ENCODE measurements at places on chromosomes 6 and 20. TPM values are rescaled to one million over a fixed set of nuclear protein-coding genes. Genes with fewer than 3 reads are reported as not detected.
A peak's percentile ranks its signal among the peaks of the same experiment; 100 is the strongest.

DNA sequence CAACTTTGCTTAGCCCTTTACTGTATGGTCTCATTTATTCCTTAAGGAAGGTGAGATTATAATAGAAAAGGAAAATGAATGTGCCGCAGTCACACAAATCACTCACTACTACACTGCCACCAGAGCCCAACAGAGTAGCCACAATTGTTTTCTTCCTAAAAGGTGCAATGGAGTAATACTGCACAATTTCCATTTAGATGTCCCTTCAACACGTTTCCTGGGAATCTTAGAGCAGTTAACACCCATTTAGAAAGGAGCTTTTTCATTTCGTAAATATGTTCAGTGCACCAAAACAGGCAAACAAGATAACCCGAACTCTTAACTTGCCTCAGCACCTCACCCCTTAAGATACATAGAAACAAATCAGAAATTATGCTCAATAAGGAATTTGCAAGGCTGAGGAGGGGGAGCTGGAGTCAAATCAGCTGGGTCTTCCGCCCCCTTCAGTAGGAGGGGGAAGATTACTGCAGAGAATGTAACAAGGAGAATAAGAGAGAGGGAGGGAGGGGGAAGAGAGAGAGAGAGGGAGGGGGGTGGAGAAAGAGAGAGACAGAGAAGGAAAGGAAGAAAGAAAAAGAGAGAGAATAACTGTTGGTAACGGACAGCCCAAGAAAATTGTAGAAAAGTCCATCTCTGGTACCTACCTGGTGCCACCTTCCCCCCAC lies 155.5 kb downstream of the BCAS1 start:
- H3K4me3 ChIP-seq, result peak overlapping the region; percentile 69
- peaks cover 26% of the 10 kb centered on the region for H3K4me1 ChIP-seq
- no peaks in the 10 kb centered on the region for H3K36me3 ChIP-seq
- DNase-seq, result no peak
- no peaks in the 10 kb centered on the region for H3K27me3 ChIP-seq

- H3K36me3 ChIP-seq, result no peaks in the 10 kb centered on the region
- DNase-seq, result no peak
- peaks cover 8% of the 10 kb centered on the region for H3K4me1 ChIP-seq
- H3K4me3 ChIP-seq, result no peak overlapping the region
- H3K27ac ChIP-seq, result no peak overlapping the region
Measured at GRCh38 chr6:111680015-111680712, 74.5 kb upstream of the TRAF3IP2 start.

Gene PRKN
- total RNA-seq, result 5.6 TPM

Gene HLA-DOA
- not detected for total RNA-seq

GRCh38 chr6:142374091-142374770 lies 72.4 kb downstream of the ADGRG6 start:
- no peak for DNase-seq
- peak overlapping the region; percentile 49 for H3K27ac ChIP-seq
- H3K4me1 ChIP-seq, result peaks cover 13% of the 10 kb centered on the region
- H3K27me3 ChIP-seq, result no peaks in the 10 kb centered on the region

GRCh38 chr20:11247046-11248010 lies 573.5 kb upstream of the JAG1 start:
- H3K27me3 ChIP-seq, result peaks cover 2% of the 10 kb centered on the region
- DNase-seq, result no peak
- H3K36me3 ChIP-seq, result no peaks in the 10 kb centered on the region
- H3K4me1 ChIP-seq, result no peaks in the 10 kb centered on the region
- no peak overlapping the region for H3K4me3 ChIP-seq

Gene OTOR
- total RNA-seq, result not detected

DNA sequence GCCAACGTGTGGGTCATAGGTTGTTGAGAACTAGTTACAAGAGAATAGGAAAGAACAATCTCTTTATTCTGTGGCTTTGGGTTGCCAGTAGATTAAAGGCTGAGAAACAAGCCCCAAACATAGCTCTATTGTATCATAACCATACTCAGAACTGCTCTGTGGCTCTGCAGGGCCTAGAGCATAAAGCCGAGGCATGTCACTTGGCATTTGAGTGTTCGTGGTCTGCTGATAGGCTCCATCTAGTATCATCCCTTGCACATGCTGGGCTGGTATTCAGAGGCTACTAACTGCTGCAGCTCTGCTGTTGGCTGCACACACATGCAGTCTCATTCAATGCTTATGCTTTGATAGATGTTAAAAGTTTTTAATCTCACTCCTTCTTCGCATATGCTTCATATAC lies 157.9 kb downstream of the OGFRL1 start:
- H3K36me3 ChIP-seq, result no peaks in the 10 kb centered on the region
- no peaks in the 10 kb centered on the region for H3K4me1 ChIP-seq
- DNase-seq, result no peak
- H3K27ac ChIP-seq, result no peak overlapping the region
- no peak overlapping the region for H3K4me3 ChIP-seq

Gene APOM
- 1.0 TPM for total RNA-seq

DNA sequence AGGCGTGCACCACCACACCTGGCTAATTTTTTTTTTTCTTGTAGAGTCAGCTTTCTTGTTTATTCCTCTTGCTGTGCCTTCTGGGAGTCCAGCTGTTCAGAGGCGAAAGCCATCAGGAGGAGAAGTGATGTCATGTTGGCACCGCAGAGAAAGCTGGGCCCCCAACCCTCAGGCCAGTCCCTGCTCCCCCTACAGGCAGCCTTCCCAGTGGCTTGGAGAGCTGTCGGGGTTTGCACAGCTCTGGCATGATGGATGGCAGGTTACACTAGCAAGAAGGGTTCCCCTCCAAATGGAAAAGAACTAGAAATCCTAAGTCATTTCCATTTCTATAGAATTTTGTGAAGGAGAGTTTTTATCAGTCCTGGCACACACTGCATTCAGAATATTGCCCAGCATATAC lies 72.6 kb downstream of the C6orf52 start:
- DNase-seq, result no peak
- H3K4me3 ChIP-seq, result no peak overlapping the region
- H3K36me3 ChIP-seq, result no peaks in the 10 kb centered on the region
- no peak overlapping the region for H3K27ac ChIP-seq
- H3K27me3 ChIP-seq, result no peaks in the 10 kb centered on the region

DNA sequence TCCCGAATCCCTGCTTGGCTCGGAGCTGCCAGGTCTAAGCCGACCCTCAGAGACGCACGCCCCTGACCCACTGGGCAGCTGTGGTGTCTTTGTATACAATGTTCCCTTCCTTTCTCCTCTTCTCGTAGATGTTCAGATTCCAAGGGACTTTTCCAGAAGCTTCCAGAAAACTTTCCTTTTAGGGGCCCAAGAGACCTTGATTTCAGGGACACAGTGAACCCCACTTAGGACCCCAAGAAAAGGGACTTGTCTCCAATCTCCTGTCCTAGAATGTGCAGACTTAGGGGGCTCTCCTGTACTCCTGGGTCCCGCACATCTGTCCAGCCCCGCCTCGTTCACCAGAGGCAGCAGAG lies 103.5 kb downstream of the EDN3 start:
- H3K4me1 ChIP-seq, result no peaks in the 10 kb centered on the region
- H3K27ac ChIP-seq, result no peak overlapping the region

Gene ULBP3
- 6.2 TPM for total RNA-seq

DNA sequence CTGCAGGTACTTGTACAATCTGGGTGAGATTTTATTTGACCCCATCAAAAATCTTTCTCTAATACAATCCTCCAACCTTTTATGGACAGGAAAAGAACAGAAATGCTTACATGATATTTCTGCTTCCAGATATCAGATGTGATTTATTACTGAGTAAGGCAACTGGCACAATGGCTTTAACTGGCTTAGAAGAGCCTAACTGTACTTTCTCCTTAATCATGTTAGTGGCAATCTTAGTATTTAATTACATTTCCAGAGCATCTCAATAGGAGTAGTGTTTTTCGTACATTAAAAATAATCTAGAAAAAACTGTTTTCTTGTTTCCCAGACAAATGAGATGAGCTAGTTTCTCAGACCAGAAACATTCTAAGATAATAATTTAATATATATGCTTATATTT lies 251.6 kb downstream of the KCNQ5 start:
- no peak overlapping the region for H3K27ac ChIP-seq
- no peak overlapping the region for H3K4me3 ChIP-seq
- no peaks in the 10 kb centered on the region for H3K27me3 ChIP-seq
- no peaks in the 10 kb centered on the region for H3K36me3 ChIP-seq
- no peaks in the 10 kb centered on the region for H3K4me1 ChIP-seq
- no peak for DNase-seq

GRCh38 chr6:52106994-52107393 lies 19.6 kb upstream of the PKHD1 start:
- no peak overlapping the region for H3K4me3 ChIP-seq
- no peaks in the 10 kb centered on the region for H3K4me1 ChIP-seq
- no peak for DNase-seq
- no peaks in the 10 kb centered on the region for H3K27me3 ChIP-seq
- H3K36me3 ChIP-seq, result no peaks in the 10 kb centered on the region

GRCh38 chr20:10928841-10929421 lies 255.1 kb upstream of the JAG1 start:
- H3K27me3 ChIP-seq, result no peaks in the 10 kb centered on the region
- H3K36me3 ChIP-seq, result no peaks in the 10 kb centered on the region
- no peak overlapping the region for H3K27ac ChIP-seq
- peaks cover 12% of the 10 kb centered on the region for H3K4me1 ChIP-seq
- H3K4me3 ChIP-seq, result no peak overlapping the region

DNA sequence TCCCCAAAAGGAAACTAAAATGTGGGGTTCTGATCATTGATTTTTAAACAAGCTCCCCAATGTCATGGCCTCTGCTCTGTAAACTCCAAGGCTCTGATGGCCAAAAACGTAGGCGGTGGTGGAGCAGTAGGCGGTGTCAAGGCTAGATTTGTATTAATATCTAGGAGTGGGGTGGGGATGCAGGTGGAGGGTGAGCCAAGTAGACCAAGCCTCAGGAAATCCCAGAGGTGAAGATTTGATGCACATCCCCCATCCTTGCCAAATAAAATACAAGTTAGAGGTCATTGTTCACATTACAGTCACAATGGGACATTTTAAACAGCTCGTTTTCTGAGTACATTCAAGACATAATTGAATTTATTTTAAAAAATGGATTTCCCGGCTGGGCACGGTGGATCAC lies 30.9 kb upstream of the TBC1D7 start:
- H3K36me3 ChIP-seq, result no peaks in the 10 kb centered on the region
- no peak overlapping the region for H3K27ac ChIP-seq
- no peaks in the 10 kb centered on the region for H3K27me3 ChIP-seq
- peaks cover 33% of the 10 kb centered on the region for H3K4me1 ChIP-seq

Gene OR2H2
- not detected for total RNA-seq

Gene TAF8
- 13.9 TPM for total RNA-seq
